Cardiac atrium fibroblast (primary cell): ENCODE measurements at places on chromosomes 13 and 19. TPM values are rescaled to one million over a fixed set of nuclear protein-coding genes. Genes with fewer than 3 reads are reported as not detected.

The DAND5 gene
- not detected in 2 replicates for total RNA-seq

The KIR2DL3 gene
- total RNA-seq = not detected in 2 replicates

The LCP1 gene
- 0.36 and 11.7 TPM in 2 replicates for total RNA-seq

The AMER2 gene
- not detected in 2 replicates for total RNA-seq

The RXFP2 gene
- total RNA-seq = not detected in 2 replicates

The FCGBP gene
- total RNA-seq = under 0.01 and 0.16 TPM in 2 replicates

The COL5A3 gene
- 70.0 and 81.8 TPM in 2 replicates for total RNA-seq

The TNFSF11 gene
- total RNA-seq = not detected in 2 replicates

The IFNL4 gene
- total RNA-seq = not detected in 2 replicates

The LHB gene
- not detected in 2 replicates for total RNA-seq

The CYP4F8 gene
- not detected in 2 replicates for total RNA-seq

The FFAR2 gene
- not detected in 2 replicates for total RNA-seq

The PLIN4 gene
- total RNA-seq = 0.32 and 0.72 TPM in 2 replicates

The ZNF146 gene
- 46.0 and 77.9 TPM in 2 replicates for total RNA-seq
